ENCODE measurements at places on chromosomes 1 and 21.

- no peak for DNase-seq
These were observed 3.4 kb upstream of the C1orf53 start for GRCh38 chr1:197899037-197899436.

DNA sequence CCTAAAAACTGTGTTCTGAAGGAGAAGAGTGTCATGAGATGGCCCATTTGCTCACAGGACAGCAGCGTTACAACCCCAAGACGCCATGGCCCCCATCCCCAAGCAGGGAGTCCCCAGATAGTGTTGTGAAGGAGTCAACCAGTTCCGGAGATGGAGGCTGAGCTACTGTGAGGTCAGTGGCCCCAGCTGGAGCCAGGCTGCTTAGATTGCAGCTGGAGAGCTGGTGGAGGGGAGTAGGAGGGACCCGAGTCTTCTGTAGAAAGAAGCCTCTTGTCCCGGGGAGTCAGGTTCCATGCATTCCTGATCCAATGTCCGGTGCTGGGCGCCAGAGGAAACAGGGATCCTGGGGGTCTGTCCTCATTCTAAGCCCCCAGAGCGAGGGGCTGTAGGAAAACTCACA lies 93.5 kb upstream of the SIM2 start:
- DNase-seq: no peak

DNA sequence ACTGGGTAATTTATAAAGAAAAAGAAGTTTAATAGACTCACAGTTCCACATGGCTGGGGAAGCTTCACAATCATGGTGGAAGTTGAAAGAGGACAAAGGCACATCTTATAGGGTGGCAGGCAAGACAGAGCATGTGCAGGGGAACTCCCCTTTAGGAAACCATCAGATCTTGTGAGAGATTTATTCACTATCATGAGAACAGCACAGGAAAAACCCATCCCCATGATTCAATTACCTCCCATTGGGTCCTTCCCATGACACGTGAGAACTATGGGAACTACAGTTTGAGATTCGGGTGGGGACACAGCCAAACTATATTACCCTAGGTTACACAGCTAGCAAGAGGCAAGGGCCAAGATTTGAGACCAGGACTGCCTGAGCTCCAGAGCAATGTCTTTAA lies 30.4 kb upstream of the SOX13 start:
- DNase-seq: no peak

DNA sequence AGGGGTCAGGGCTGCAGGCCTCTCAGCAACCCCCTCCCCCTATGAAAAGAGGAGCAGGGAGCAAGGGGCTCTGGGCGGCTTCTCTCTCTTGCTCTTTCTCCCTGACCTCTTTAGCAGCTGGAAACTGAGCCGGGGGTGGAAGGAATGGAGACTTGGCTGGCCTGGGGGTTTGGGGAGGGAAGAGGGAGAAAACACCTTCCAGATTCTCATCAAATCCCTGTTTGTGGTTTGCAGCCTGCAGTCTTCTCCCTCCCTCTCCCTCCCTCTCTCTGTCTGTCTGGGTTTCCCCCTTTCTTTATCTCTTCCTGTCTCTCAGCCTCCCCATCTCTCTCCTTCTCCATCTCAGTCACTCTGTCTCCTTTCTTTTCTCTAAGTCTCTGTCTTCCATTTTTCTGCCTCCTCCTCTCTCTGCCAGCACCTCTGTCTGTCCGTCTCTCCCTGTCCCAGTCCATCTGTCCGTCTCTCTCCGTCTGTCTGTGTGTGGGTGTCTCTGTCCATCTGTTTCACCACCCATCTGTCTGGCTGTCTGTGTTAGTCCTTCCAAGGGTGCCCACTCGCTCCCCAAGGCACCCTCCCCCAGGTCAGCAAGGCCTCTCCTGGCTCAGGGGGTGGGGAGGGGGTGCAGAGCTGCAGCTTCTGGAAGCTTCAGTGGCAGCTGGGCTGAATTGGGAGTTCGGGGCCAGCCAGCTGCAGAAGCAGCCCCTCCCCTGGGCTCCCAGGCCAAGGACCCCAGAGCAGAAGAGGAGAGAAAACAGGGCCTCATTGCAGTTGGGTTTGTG lies 6.2 kb downstream of the AHDC1 start:
- DNase-seq: no peak

DNA sequence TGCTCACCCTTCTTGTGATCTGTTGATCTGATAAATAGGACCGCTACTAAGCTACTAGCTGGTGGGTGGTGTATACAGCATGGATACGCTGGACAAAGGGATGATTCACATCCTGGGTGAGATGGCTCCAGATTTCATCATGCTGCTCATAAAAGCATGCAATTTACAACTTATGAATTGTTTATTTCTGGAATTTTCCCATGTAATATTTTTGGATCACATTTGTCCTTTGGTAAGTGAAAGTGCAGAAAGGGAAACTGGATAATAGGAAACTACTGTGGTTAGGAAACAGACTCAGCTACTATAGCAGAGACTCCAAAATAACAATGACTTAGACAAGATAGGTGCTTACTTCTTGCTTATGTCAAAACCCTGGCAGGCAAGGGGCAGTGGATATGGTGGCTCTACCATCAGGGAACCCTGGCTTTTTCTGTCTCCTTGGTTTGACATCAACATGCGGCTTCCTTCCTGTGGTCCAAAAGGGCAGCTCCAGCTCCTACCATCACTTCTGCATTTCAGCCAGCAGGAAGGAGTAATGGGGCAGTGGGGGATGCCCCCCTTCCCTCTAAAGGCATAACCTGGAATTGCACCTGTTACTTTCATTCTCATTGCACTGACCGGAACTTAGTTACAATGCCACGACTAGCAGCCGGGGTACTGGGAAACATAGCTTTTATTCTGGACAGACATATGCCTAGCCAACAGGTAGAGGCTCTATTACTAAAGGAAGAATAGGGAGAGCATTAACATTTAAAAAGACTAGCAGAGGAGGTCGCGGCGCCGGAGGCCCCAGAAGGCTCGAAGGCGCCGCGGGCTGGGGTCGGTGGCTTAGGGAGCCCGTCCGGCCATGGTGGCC lies 13.8 kb upstream of the AK2 start:
- DNase-seq: no peak

- DNase-seq: no peak
These were observed 1.0 kb downstream of the SMYD2 start for GRCh38 chr1:214281720-214282629.

- DNase-seq: no peak
These were observed 366.1 kb upstream of the DAB1 start for GRCh38 chr1:57789936-57790335.

GRCh38 chr1:87194271-87194774 lies 134.4 kb upstream of the LMO4 start:
- no peak for DNase-seq

Measured in activated naive CD4-positive, alpha-beta T cell (primary cell).